Kidney capillary endothelial cell (primary cell): ENCODE measurements at places on chromosomes 6 and 20.

DNA sequence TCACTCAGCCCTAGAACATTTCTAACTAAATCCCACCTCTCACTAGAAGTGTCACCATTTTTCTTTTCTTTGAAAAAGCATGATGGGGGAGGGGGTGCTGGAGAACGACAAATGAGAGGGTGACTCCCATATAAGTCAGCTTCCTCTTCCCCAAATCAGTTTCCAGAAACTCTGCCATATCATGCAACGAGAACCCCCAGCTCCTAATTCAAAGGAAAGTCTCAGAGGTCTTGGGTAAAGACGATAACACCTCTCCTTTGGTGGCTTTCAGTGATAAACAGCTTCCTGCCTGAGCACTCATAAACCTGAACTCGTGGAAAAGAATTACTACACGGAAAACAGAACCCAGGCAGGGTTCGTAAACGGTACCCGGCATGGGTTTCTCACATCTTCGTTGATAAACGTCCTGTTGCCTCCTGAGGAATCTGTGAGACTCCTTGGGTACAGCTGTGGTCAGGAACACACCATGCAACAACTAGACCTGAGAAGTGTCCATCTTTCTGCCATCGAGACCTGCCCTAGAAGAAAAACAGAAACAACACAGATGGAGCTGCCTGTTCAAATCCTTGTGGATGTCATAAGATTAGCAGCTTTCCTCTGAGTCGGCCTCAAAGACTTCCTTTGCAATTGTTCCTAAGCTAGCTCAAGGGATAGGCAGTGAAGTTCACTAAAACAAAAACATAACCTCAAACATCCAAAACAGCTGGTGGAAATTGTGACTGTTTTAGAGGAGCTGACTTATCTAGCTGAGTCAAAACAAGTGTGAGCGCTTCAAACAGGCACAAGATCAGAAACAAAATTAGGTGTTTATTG lies 185.8 kb upstream of the PRDM1 start:
- DNase-seq, result peak; percentile 77

DNA sequence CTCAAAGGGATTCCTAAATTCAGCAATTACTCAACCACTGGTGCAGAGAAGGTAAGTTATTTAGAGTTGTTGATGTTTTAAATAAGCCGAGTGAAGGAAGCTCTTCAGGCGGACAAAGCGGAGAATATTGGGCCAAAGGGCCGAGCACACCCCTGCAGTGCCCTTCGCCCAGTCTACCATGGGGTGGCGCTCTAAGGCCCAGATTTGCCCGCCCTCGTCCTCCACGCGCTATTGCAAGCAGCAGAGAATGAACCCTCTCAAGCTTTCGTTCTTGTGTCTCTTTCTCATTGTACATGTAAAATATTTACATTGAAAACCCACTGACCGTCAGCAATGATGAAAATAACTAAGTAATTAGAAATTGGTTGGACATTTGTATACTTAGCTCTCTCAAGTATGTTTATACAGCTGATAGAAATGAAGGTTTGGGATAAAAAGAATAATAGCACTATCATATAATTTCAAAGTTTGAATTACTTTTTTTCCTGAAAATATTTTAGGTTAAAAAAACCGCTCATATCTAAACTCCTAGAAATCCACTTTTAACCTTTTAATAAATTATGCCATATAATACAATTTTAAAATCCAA lies 195.0 kb upstream of the CEP162 start:
- peak; percentile 30 for DNase-seq

- no peak for DNase-seq
Observed at GRCh38 chr6:12114055-12114503, 102.0 kb downstream of the HIVEP1 start.

DNA sequence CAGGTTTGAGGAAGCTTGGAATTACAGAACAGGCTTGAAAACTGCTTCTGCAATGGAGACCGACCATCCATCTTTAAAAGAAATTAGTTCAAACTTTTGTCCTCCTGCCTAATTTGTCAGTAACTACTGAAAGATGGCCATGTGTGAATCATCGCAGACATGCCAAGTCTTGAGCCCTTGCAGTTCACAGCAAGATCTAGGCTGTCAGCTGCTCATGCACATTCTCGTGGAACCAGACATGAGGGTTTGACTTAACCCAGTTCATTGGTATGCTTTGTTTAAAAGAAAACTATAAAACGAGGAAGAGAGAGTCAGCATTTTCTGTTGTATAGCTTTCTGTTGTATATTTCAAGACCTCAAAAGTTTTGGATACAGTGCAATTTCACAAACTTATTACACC lies 74.0 kb upstream of the SAMD5 start:
- no peak for DNase-seq

- peak; percentile 13 for DNase-seq
Observed at GRCh38 chr6:26031151-26031594, 56.1 kb upstream of the HFE start.

DNA sequence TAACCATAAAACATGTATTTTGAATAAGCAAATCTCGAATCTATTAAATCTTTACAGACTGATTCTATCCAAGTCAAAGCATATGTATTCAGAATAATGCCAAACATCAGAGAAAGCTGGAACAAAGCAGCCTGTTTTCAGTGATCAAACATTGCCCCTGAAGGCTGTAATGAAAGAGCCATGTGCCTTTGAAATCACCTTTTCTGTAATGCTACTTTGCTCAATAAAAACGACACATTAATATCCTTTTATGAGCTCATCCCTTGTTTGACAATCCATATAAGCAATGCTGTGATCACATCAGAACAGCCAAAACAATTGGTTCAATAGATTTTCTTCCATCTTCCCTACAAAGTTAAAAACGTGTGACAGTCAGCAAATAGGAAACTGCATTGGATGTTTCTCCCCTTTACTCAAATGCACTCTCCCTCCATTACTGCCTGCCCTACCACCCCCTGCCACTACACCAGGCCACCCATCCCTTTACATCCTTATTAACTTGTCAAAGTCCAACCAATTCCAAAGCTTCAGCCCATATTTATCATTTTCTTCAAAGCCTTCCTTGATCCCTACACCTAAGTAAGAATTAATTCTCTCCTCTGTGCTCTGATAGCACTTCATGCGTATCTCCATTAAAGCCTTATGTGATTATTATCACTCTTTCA lies 42.0 kb downstream of the THEMIS start:
- DNase-seq, result no peak

GRCh38 chr6:126427713-126428112 lies 87.8 kb downstream of the CENPW start:
- DNase-seq, result no peak

DNA sequence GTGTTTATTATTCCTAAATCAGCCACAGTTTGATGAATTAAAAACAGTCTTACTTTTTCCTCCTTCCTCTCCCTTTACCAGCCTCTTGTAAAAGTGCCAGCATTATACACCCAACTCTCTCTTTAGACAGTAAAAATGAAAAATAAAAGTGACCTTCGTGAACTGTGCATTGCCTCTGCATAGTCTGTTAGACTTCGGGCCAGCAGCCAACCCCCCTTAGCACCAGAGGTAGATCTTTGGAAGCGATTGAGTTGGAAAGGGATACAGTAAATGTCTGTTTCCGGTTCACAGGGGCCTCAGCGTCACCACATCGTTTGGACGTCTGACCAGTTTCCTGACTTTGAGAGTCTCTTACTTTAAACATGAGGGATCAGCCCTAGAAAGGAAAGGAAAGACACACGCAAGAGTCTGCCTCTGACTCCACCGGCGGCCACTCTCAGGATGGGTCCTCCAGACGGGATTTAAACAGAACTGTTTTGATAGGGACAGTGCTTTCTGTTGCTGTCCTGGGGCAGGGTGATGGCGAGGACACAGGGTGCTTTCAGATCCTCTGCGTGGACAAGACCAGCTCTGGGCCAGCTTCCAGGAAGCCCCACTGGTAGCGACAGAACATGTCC lies 206.6 kb upstream of the PREP start:
- DNase-seq, result peak; percentile 93

DNA sequence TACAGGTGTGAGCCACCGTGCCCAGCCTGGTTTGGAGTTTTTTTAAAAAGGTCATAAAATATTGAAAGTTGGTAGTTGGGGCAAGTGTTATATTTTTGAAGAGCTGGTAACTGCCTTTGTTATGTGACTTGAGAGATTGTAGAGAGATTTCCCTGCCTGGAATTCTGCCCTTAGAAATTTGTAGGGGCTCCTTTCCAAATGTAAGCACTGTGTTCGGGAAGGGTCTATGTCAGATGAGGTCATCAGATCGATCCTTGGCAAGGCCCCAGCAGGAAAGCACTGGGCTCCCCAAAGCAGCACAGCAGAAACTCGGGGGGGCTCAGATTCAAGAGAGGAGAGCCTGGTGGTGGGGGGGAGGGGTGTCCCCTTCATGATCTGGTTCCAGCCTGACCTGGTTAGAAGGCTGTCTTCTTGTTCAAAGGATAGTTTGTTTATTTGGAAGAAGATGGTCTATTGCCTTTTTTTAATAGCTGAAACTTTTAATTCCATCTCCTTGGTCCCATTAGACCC lies 220.2 kb downstream of the UST start:
- no peak for DNase-seq

DNA sequence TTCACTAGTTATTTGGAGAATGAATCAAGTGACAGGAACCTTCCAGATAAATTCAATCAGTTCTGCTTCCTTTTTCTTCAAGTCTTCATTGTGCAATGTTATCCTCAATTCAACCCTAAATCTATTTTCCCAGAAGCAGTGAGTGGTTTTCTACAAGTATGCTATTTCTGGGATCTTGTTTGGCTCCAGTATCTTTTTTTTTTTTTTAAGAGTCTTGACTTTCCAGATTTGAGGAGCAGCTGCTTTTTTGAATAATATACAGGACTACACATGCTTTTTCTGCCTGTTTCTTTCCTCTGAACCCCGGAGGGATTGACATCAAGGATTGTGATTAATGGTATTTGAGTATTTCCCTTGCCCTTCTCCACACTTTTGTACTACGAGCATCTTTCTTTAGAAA lies 339.2 kb upstream of the JAG1 start:
- no peak for DNase-seq
